ENCODE measurements at places on chromosomes 11 and 22.
A peak's percentile ranks its signal among the peaks of the same experiment; 100 is the strongest.

DNA sequence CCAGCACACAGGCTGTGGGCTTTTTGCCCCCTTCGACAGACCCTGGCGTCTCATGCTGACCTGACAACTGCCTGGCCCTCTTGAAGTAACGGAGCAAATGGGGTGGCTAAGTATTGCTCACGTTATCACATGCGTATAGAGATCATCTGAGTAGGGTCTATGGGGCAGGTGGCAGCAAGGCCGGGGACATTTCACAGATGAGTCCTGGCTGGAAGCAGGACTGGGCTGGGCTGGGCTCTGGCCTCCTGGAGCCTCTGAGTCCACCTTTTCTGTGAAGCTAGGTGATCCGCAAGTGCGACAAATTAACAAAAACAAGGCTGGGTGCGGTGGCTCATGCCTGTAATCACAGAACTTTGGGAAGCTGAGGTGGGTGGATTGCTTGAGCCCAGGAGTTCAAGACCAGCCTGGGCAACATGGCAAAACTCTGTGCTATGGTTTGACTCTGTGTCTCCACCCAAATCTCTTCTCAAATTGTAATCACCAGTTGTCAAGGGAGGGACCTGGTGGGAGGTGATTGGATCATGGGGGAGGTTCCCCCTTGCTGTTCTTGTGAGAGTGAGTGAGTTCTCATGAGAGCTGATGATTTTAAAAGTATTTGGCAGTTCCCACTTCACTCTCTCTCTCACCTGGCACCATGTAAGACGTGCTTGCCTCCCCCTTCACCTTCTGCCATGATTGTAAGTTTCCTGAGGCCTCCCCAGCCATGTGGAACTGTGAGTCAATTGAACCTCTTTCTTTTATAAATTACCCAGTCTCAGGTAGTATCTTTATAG is 122.0 kb downstream of the MPPED1 start:
- DNase-seq = no peak

DNA sequence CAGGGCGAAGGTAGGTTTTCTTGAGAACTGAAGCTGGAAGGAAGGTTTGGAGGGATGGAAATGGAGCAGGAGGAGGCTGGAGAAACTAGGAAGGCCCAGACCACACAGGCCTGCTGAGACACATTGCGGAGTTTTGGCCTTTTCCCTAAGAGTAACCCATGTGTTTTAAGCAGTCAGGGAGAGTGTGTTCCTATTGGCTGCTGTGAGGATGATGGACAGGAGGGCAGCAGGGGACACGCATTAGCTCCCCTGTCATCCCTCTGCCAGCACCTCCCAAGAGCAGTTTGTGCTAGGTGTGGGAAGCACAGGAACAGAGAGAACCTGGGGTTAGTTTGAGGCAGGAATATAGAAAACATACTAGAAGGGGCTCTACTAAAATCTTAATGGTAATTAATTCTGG is 842.1 kb downstream of the TBC1D22A start:
- no peak for DNase-seq

- DNase-seq = no peak
These were observed 344.4 kb upstream of the CADM1 start for GRCh38 chr11:115848611-115849010.

GRCh38 chr22:49483946-49484345 is 343.7 kb downstream of the BRD1 start:
- no peak for DNase-seq

DNA sequence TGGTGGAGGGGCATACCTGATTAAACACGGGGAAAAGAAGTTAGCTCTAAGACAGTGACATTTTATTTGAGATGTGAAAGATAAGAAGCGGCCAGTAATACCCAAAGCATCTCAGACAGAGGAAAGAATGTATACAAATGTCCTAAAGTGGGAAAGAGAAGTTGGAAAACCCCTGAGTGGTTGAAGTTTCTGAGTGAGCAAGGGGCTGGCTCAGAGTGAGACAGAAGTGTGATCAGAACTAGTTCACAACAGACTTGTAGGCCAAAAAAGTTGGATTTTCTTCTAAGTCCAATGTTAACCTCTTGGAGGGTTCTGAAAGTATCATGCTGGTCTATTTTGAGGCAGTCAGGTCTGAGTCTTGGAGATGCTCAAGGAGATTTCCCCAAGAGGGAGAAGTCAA is 608.7 kb downstream of the SOX6 start:
- DNase-seq = peak; percentile 49

- DNase-seq = no peak
These were observed 49.1 kb upstream of the LYVE1 start for GRCh38 chr11:10617551-10617950.

DNA sequence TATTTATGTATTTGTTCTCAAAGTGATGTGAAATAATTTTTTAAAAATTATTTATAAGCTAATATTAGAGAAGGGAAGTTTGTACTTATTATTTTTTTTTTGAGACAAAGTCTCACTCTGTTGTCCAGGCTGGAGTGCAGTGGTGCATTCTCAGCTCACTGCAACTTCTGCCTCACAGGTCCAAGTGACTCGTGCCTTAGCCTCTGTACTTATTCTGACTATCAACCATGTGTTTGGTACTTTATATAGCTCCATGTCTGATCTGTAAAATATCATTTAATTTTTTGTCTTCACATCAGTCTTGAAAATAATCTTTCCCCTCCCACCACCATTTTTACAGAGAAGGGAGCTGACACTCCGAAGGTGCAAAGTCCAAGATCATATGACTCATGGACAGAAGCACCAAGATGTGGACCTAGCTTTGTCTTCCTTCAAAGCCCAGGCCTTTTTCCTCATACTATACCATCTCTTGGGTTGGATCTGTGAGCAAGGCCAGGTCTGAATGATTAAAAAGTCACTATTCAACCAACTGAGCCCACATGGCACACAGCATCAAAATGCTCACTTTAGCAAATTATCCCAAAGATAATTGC is 32.4 kb upstream of the EED start:
- DNase-seq = no peak

GRCh38 chr22:18088825-18089568 is 11.2 kb downstream of the PEX26 start:
- DNase-seq = no peak

DNA sequence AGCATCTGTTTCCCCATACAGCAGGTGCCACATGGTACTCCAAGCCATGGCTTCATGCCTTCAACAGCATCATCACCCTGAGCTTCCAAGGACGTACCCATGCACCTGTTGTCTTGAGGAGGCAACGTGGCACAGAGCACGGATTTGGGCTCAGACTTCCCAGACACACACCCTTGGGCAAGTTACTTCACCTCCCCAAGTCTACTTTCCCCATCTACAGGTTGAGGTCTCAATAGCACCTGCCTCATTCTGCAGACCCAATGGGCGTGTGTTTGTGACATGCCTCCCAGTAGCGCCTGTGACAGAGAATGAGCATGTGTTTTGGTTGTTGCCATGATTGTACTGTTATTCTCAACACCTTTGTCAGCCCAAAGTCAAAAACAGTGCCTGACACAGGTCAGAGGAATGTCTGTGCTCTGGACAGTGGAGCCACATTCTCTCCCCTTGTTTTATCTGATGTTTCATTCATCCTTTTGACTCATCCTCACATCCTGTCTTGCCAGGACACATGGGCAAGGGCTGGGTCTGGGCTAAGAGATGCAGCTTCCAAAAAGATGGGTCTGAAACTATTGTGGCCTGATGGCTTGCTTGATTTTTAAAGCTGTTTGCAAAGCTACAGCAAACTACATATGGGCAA is 53.4 kb upstream of the CCND1 start:
- peak; percentile 29 for DNase-seq

- DNase-seq = no peak
These were observed 628 bp upstream of the GGA1 start for GRCh38 chr22:37607935-37608476.

- no peak for DNase-seq
These were observed 341.3 kb downstream of the CADM1 start for GRCh38 chr11:115162919-115163318.

GRCh38 chr22:30266445-30267381 is at the start of gene OSM:
Gene OSM (minus strand): TSS chr22:30266851. CDS start chr22:30266799, 52 bp downstream.
- no peak for DNase-seq

DNA sequence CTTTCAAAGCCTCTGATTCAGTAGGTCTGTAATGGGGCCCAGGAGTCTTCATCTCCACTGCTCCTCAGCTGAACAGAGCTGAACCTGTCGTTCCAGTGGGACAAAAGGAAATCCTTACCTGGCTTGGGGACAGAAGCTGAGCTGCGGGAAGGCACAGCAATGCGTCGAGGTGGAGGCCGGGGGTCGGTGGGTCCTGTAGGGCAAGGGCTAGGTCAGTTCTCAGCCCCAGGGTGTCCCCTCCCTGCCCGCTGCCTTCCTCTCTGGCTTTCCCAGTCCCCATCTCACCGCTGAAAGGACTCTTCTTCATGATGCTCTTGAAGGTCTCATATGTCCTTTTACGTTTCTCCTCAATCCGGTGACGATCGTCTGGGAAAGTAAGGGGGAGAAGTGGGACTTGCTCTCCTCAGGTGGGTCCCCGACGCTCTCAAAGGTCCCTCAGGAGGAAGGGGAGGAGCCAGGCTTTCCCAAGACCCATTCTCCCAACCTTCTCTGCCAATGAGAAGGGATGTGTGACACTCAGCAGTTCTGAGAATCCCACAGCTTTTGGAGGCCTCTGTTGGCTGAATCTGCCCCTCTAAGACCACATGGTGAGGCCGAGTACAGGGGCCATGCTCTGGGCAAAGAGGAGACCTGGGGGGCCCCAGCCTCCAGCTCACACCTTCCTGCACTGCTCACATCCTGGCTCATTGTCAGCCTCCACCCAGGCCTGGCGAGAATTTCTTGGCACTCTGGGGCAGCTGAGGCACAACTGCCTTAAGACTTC is 7.0 kb downstream of the RELA start:
- no peak for DNase-seq

- peak; percentile 49 for DNase-seq
These were observed 1.6 kb upstream of the KMT2A start for GRCh38 chr11:118434553-118435289.

- DNase-seq = no peak
These were observed 230.2 kb upstream of the B3GAT1 start for GRCh38 chr11:134642206-134642605.

GRCh38 chr11:22711071-22711770 is 44.8 kb downstream of the GAS2 start:
- no peak for DNase-seq

DNA sequence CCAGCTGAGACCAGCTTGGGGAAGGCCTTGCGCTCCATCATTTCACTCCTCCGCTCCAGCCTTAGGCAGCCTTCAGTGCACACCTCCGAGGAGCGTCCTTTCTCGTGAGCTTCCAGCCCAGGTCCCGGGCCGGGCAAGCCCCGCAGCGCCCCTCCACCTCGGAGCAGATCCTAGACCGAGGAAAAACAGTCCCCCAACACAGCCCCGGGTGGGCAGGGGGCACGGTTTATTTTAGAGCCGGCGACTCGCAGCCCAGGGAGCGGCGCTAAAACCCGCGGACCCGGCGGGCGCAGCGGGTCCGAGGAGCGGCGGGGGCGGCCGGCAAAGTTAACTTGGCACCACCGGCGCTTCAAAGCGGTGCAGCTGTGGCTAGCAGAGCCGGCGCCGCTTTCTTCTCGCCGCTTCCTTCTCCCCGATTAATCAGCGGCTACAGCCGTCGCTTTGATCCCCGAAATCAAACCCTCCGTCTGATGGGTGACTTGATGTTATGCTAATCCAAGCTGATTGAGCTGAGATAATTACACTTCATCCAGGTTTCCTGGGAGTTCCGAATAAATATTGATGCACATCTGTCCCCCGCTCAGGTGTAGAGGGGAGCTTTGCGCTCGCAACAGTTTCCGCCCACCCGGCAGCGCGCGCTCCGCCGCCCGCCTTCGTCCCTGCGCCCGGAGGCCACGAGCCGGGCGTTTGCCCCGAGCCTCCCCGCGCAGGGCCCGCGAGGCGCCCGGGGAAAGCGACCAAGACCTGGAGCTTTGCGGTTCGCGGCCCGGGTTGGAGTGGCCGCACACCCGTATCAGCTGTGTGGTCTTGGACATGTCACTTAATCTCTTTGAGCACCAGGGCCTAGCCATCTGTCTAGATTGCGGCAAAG is 192.7 kb downstream of the BUD13 start:
- DNase-seq = no peak

DNA sequence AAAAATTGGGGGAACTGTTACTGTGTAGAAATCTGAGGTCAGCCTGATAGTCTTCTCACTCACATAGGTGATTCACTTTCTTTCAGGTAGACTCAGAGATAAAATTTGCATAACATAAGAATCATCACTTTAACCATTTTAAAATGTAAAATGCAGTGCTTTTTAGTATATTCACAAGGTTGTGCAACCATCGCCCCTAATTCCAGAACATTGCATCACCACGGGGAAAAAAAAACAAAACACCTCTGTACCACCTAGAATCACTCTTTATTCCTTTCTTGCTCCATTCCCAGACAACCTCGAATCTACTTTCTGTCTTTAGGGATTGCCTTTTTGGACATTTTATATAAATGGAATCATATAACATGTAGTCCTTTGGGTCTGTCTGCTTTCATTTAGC is 20.9 kb downstream of the CHEK1 start:
- no peak for DNase-seq

GRCh38 chr11:61140416-61140815 is 20.8 kb downstream of the VPS37C start:
- no peak for DNase-seq

GRCh38 chr22:31239771-31240370 is 27.8 kb downstream of the LIMK2 start:
- peak; percentile 42 for DNase-seq

DNA sequence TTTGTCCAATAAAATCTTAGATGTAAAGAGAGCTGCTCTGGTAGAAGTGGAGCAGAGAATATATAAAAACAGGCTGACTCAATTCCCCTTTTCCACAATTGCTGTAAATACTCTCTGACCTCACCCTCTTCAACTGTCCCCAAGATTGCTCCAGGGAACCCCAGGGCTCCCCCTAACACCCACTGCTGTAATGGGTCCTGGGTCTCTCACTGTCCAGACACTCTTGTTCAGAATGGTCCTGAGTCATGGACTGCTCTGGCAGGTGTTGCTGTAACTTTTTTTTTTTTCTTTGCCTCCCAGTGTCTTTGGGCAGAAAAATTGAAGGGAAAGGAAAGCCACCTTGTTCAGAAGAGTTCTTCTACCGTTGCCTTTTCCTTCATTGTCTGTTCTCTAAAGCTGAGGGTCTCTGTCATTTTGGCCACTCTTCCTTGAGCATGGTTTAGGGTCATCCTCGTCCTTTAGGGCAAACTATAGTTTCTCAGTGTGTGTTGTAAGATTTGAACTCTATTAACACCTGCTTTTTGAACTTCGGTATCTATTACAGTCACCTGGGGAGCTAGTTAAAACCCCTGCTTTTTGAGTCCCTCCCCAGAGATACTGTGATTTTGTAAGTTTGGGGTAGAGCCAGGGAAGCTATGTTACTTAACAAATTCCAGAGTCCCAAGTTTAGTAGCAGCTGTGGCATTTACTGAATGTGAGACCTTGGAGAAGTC is 209.5 kb downstream of the NAV2 start:
- DNase-seq = no peak
